ENCODE measurements at places on chromosomes 16 and 17. TPM values are rescaled to one million over a fixed set of nuclear protein-coding genes. Genes with fewer than 3 reads are reported as not detected.

ABCA8 gene
- total RNA-seq: not detected

ADAD2 gene
- total RNA-seq: not detected

DNAI2 gene
- total RNA-seq: not detected

KIF2B gene
- total RNA-seq: not detected

CD300E gene
- not detected for total RNA-seq

NEUROD2 gene
- 6.3 TPM for total RNA-seq

VWA3A gene
- 0.17 TPM for total RNA-seq

MRPL27 gene
- total RNA-seq: 77.2 TPM

KRTAP4-3 gene
- not detected for total RNA-seq

P2RX5 gene
- 6.6 TPM for total RNA-seq

CDRT15L2 gene
- total RNA-seq: not detected

UTS2R gene
- 7.2 TPM for total RNA-seq

KPNB1 gene
- total RNA-seq: 350 TPM

GNG13 gene
- not detected for total RNA-seq
